A549 treated with Hydrocortisone at 1 μM for 4 hours (cell line): ENCODE measurements at places on chromosomes 4 and X. TPM values are rescaled to one million over a fixed set of nuclear protein-coding genes. Genes with fewer than 3 reads are reported as not detected.

Gene ANOS1
- 0.02 to 0.10 TPM (median 0.05 TPM) in 5 replicates for total RNA-seq

Gene CXorf49
- total RNA-seq = not detected in 5 replicates

Gene RHOXF2B
- not detected in 5 replicates for total RNA-seq

Gene RAB40A
- total RNA-seq = 0.06 TPM in 3 of 5 replicates, not detected in the others

Gene PCDH7
- 0.07 to 0.31 TPM (median 0.08 TPM) in 5 replicates for total RNA-seq

Gene MAGEC2
- not detected in 5 replicates for total RNA-seq

Gene CTAG2
- total RNA-seq = not detected in 5 replicates
